Stimulated activated CD8-positive, alpha-beta memory T cell treated with anti-CD3 and anti-CD28 coated beads, Interleukin-2, amount 100 ng/mL, for 1 hour (primary cell): ENCODE measurements at places on chromosomes 16 and 17.
A peak's percentile ranks its signal among the peaks of the same experiment; 100 is the strongest.

GRCh38 chr17:42053731-42054500 is 3.5 kb upstream of the C17orf113 start:
- DNase-seq, result no peak

GRCh38 chr16:19502395-19503131 is 19.3 kb downstream of the GDE1 start:
- peak; percentile 8 for DNase-seq

- no peak for DNase-seq
Observed at GRCh38 chr17:18937981-18938691, 13.8 kb upstream of the SLC5A10 start.

GRCh38 chr16:56382901-56383355 is 42.4 kb downstream of the AMFR start:
- no peak for DNase-seq

DNA sequence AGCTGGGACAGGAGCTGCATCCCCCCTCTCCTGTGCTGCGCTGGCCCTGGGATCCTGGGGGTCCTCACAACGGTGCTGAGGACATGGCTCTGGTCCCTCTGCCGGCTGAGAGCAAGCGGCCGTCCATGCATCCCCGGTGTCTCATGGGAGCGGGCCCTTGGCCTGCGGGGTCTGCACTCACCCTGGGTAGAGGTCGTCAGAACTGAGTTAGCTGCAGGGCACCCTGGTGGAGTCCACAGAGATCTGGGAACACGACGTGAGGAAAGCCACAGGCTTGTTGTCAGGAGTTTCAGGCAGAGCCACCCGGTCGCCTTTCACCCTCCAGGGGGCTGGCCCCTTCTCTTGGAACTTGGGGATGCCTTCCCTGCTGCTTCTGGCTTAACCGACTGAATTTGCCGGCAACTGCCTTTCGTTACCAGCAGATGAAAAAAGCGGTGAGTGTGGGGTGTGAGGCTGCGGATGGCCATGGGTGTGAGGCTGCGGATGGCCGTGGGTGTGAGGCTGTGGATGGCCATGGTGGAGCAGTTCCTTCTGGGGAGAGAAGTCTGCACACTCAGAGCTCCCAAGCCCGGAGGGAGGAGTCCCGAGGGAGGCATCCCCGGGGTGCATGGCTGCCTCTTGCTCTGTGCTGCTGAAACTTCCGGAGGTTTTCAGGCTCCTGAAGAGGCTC is 81.7 kb downstream of the LMF1 start:
- no peak for DNase-seq

GRCh38 chr16:29763326-29763725 is 14.7 kb upstream of the ZG16 start:
- DNase-seq, result no peak

- DNase-seq, result no peak
Observed at GRCh38 chr16:6068063-6068462, 970.5 kb upstream of the EEF2KMT start.

DNA sequence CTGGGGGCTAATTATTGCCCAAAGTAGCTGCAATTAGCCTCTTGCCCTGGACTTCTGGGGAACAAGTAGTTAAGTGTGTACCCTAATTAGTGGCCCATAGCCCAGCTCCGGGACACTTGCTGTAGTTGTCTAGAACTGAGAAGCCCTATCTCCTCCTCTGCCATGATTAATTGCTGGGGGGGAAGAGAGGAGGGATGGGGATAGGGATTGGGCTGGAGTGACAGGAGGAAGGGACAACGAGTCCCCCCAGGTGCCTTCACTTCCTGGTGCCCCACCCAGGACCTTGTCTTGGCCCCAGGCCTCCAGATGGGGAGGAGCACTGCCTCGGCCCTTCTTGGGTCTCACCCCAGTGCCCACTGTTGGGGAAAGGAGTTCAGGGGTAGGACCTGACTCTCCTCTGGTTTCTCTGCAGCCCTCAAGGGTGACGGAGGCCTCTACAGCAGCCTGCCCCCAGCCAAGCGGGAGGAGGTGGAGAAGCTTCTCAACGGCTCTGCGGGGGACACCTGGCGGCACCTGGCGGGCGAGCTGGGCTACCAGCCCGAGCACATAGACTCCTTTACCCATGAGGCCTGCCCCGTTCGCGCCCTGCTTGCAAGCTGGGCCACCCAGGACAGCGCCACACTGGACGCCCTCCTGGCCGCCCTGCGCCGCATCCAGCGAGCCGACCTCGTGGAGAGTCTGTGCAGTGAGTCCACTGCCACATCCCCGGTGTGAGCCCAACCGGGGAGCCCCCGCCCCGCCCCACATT is 17.4 kb downstream of the NGFR start:
- DNase-seq, result no peak

DNA sequence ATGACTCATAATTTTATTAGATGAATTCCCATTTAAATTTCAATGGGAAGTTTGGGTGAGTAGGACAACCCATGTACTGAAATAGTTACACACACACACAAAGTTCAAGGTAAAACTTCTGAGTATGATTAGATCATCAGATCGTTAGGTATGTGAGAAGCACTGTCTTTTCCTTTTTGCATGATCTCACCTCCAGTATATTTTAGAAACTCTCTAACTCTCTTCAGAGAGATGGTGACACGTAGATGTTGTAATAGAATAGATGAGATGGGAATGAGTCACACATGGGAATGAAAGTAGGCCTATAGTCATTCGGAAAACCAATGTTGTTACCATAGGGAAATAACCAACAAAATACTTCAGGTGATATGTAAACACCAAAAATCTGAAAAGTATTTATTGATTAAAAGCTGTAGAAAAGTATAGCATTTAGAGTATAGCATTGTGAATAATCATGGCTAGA is 22.2 kb downstream of the KRT23 start:
- DNase-seq, result no peak

DNA sequence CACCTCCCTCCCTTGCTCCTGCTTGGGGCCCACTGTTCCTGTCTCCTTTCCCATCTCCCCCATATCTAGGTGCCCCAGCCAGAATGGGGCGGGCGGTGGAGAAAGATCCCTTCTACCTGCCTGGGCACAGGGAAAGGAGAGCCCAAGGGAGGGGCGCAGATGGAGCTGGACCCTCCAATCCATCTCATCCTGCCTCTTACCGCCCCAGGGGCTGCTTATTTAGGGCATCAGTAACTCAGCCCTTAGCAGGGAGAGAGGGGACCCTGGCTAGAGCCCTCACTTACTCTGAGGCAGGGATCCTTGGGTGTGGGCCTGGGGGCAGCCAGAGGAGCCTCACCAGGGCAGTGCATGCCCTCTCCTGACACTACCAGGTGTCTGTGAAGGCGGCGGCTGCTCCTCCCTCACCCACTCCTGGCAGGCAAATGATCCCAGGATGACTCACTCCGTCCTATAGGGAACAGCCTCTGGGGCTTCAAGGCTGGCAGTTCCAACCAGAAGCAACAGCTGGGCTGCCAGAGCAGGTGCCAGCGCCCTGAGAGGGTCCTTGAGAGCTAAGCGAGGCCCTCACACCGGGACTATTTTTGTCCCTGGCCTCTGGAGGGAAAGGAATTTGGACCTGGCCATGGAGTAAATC is 16.3 kb upstream of the BCAR1 start:
- DNase-seq, result no peak

GRCh38 chr16:47109361-47109760 is 34.4 kb downstream of the NETO2 start:
- DNase-seq, result no peak

GRCh38 chr17:17892009-17892408 is 55.2 kb upstream of the SREBF1 start:
- no peak for DNase-seq

DNA sequence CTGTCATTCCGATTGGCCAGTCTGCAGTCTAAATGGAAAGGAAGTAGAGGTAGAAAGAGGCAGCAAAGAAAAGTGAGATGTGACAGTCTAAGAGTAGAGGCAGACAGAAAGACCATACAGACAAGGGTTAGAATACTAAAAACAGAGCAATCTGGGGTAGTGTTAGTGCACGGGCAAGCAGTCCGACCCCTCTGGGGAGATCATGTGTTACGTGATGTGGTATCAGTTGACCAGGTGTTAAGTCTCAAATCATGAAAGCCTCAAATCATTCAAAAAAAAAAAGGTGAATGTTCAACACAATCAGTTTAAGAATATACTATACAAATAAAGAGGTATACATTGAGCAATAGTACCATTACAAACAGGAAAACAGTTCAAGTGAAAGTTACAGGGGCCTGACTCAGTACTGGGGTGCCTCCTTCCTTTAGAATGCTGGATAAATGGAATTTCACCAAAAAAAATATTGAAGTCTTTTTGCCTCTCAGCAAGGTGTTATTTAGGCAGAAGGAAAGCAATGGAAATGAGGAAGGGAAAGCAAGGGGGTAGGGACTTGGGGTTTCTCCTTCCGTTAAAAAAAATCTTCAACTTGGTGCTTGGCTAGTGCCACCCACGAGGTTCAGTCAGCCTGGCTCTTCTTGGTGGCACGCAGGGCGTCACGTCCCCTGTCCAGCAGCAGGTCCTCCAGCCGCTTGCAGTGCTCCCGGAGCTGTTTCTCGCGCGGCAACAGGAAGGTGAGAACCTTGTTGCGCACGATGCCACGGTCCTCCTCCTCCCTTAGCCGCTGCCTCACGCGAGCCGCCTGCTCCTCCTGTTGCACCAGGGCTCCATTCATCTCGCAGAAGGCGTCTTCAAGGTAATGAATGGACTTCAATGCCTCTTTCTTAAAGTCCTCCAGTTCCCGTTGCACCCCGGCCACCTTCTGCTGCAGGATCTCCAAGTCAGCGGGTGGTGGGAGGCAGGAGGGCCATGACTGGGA is 616 bp downstream of the CCDC182 start:
- no peak for DNase-seq

DNA sequence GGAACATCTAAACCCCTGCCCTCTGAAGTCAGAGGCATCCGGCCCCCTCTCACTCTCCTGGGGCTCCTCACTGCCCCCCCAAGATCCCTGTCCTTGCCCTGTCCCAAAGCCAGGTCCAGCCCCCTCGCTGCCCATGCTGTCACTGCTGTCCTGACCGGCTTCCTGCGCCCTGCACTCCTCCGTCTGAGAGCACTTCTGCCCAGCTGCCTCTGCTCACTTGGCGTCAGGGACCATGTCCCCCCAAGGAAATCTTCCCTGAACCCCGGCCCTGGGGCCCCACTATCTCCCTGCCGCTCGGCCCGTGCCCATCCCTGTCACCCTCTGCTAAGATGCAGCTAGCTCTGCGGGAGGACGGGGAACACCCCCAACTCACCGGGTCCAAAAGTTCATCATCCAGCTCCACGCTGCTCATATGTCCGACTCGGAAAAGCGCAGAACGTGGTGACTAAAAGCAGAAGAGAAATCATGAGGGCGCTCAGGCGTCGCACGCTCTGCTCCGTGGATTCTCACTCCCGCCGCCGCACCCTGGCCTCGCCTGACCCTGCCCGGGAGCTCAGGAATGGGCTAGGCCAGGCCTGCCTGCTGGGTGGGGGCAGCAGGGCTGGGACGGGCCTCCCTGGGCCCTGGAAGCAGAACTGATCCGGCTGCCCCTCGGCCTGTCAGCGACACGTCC is 9.8 kb downstream of the CLCN7 start:
- DNase-seq, result no peak

GRCh38 chr17:5468075-5468473 is 708 bp downstream of the DHX33 start:
- DNase-seq, result no peak

DNA sequence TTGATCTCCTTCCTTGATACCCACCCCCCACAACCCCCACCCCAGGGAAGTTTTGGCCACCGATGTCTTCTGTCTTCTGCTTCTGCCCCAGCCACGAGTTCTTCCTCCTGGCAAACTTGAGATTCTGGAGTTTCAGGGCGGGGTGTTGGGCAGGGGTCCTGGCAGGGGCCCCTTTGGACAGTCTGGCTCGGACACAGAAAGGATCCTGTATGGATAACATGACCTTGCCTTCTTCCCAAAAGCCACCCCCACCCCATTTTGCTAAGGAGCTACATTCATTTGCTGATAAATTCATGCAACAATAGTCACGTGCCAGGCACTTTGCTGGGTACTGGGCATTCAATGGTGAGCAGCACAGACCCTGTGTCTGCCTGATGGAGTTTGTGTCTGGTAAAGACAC is 5.9 kb upstream of the COL1A1 start:
- no peak for DNase-seq

DNA sequence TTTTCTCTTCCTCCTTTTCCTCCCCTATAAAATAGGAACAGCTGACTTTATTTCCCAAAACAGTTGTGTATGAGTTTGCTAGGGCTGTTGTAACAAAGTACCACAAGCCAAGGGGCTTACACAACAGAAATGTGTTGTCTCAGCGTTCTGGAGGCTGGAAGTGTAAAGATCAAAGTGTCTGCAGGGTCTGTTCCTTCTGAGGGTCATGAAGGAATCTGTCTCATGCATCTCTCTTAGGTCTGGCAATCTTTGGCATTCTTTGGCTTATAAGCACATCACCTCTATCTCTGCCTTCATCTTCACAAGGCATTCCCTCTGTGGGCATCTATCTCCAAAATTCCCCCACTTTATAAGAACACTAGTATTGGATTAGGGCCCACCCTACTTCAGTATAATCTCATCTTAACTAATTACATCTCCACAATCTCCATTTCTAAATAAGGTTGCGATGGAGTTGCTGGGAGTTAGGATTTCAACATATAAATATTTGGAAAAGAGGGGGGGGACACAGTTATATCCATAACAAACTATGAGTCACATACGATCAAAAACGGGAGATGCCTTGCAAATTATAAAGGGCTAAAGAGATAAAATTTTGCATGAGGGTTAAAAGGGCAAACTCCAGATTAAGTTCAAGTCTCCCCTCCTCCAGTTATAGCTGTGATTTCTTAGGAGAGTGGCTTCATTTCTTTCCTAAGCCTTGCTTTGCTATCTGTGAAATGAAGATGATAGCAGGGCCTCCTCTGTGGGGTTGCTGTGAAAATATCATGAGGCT is 109.7 kb downstream of the VAT1L start:
- no peak for DNase-seq

- DNase-seq, result peak; percentile 63
Observed at GRCh38 chr17:3794557-3795389, 6.2 kb downstream of the ITGAE start.

GRCh38 chr16:65828296-65828695 is 538.2 kb upstream of the CDH5 start:
- DNase-seq, result no peak

- DNase-seq, result no peak
Observed at GRCh38 chr17:68972119-68972704, 17.0 kb upstream of the ABCA8 start.

DNA sequence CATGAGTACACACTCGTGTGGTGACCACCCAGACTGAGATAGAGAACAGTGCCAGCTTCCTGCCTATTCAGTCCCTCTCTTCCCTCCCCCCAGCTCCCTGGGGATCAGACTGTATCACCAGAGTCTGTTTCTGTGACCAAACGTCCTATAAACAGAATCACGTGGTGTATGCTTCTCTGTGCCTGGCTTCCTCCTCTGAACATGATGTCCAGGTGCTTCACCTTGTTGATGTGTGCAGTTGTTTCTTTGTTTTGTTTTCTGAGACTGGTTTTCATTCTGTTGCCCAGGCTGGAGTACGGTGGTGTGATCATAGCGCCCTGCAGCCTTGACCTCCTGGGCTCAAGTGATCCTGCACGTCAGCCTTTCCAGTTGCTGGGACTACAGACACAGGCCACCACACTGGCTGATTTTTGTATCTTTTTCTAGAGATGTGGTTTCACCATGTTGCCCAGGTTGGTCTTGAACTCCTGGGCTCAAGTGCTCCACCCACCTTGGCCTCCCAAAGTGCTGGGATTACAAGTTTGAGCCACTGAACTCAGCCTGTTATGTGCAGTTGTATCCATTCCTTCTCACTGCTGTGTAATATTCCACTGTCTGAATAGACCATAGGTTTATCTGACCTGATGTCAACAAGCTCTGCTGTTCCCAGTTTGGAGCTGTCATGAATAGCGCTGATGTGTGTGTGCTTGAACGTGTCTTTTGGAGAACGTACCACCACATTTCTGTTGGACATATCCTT is 28.9 kb upstream of the PRM1 start:
- no peak for DNase-seq

GRCh38 chr16:13342675-13343074 is 441.3 kb downstream of the SHISA9 start:
- no peak for DNase-seq

- no peak for DNase-seq
Observed at GRCh38 chr16:46612121-46612520, 9.1 kb downstream of the SHCBP1 start.
